Panc1 (cell line): ENCODE measurements at places on chromosomes 7 and 10. TPM values are rescaled to one million over a fixed set of nuclear protein-coding genes. Genes with fewer than 3 reads are reported as not detected.

GCK gene
- 0.36 TPM for total RNA-seq

ASAH2 gene
- 6.5 TPM for total RNA-seq

DNA sequence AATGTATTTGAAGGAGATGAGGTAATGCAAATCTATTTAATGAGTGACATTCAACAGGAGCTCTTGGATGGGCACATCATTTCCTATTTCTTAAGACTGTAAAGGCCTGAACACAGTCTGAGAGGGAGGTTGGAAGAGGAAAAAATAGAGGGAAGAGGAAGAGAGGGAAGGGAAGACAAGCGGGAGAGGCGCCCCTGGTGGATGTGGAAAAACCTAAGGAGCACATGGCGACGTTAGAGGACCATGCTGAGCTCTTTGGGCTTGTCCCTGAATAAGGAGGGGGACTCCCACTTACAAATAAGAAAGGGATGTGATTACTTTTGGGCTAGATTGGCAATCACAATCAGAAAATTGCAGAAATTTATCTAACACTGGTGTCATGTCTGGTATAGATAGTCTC, 19.6 kb downstream of the SUN3 start:
- DNase-seq = no peak

- DNase-seq = no peak
These were observed 45.6 kb upstream of the C1GALT1 start for GRCh38 chr7:7136466-7137381.

- DNase-seq = no peak
These were observed 26.7 kb upstream of the NDST2 start for GRCh38 chr10:73838008-73838567.

GRCh38 chr7:19113855-19114550, 3.4 kb downstream of the TWIST1 start:
- no peak for DNase-seq

- no peak for DNase-seq
These were observed 64.1 kb upstream of the ITGB1 start for GRCh38 chr10:33022090-33022489.

- DNase-seq = peak; percentile 20
These were observed at the start of gene NOM1 for GRCh38 chr7:156949541-156950380. TSS of gene NOM1 (plus strand) at chr7:156949712. CDS start at chr7:156949738, 26 bp downstream.
